ELR (cell line): ENCODE measurements at places on chromosomes 6 and 20.

DNA sequence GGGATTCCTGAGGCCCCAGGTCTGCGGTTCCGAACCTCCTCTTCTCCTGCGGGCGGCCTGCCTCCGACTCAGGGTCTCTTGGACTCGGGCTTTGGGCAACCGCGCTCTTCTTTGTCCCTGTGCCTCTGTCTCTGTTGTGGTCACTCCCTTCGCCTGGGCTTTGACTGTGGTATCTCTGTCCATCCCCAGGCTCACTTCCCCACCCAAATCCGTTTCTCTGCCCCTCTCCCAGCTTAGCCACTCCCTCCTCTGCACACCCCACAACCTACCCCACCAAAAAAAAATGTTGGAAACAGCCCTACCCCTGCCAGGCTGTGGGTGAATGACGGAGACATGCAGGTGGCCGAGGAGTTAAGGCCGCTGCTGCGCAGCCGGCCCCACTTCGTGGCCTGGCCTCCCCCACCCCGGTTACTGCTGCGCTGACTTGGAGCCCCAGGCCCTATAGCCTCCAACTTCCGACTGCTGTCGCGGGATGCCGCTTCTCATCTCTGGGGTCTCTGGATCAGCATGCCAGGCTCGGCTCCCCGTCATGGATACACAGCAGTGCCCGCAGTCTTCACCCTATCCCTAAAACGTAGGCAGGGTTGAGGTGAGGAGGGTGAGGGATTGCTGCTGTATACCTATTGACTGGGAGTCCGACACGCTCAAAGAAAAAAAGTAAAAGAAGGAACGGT is 2.7 kb upstream of the MAFB start:
- DNase-seq: no peak

DNA sequence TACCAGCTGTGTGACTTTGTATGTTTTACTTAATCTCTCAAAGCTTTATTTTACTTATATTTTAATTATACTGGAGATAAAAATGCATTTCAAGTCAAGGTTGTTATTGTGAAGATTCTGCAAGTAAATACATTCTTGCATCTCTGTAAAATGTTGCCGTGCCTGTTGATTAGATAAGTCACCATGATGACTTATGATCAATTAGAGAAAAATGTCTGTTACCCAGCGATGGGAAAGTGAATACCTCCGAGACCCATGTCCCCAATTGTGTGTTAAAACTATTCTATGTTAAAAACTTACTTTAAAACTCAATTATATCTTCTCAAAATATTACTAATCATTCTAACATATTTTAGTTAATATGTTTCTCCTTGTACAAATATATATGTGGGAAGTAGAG is 39.9 kb downstream of the MYB start:
- no peak for DNase-seq

- DNase-seq: no peak
These were observed 9.0 kb downstream of the CCDC167 start for GRCh38 chr6:37490536-37491170.

GRCh38 chr20:23243791-23244155 is 106.8 kb upstream of the NXT1 start:
- DNase-seq: no peak

GRCh38 chr6:170024940-170025339 is 265.9 kb downstream of the DLL1 start:
- no peak for DNase-seq

GRCh38 chr6:84867521-84867920 is 103.1 kb upstream of the TBX18 start:
- peak; percentile 24 for DNase-seq

GRCh38 chr6:124797224-124797623 is 165.0 kb upstream of the RNF217 start:
- no peak for DNase-seq

GRCh38 chr6:131861381-131861780 is 53.6 kb downstream of the ENPP1 start:
- DNase-seq: no peak

DNA sequence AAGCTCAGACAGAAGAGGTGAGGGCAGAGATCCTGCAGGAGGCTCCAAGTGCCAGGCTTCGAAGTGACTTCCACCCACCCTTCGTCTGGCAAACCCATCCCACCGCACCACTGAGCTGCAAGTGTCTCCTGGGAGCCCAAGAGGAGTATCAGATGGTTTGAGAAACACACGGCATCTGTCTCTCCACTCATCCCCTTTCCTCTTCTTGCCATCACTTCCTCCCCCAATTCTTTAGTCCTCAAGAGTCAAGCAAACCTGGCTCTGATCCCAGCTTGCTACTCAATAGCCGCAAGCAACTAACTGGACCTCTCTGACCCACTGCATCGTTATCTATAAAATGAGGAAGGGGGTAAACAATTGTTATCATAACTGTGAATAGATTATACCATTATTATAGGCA is 142.1 kb downstream of the BMP7 start:
- no peak for DNase-seq

DNA sequence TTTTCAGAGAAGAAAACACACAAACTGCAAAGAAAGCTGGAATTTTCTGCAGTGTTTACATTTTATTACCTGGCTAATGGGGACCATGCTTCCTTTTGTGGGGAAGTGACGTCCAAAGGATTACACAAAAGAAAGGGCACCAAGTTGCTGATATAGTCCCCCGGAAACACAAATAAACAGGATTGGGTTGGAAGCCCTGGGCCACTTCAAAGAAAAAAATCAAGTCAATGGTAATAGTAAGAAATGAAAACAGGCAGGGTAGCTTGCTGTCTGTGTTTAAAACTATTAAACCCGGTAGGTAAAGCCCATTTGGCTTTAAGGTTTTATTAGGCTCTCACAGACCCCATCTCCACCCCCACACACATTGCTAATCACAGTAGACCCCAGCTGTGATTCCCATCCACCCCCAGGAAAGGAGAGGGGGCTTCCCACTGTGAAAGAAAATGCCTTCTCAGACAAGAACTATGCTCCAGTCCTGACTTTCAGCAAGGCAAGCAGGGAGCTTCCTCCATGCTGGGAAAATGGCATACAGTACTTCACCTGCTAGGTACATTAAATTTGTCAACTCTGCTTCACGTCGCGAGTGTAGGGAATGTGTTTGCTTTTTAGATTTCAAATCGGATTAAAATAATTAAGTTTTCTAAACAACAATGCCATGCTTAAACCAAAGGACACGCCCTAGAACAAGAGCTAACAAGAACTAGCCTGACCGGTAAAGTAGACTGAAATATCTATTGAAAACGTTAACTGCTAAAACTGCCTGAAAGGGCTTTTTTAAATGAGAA is 1.1 kb downstream of the PERP start:
- DNase-seq: peak; percentile 34

- DNase-seq: no peak
These were observed 23.8 kb upstream of the FAM217A start for GRCh38 chr6:4102687-4103244.

- DNase-seq: no peak
These were observed 21.2 kb upstream of the FRMD1 start for GRCh38 chr6:168100011-168100802.

GRCh38 chr6:104995989-104996617 is 39.2 kb downstream of the LIN28B start:
- DNase-seq: peak; percentile 48

DNA sequence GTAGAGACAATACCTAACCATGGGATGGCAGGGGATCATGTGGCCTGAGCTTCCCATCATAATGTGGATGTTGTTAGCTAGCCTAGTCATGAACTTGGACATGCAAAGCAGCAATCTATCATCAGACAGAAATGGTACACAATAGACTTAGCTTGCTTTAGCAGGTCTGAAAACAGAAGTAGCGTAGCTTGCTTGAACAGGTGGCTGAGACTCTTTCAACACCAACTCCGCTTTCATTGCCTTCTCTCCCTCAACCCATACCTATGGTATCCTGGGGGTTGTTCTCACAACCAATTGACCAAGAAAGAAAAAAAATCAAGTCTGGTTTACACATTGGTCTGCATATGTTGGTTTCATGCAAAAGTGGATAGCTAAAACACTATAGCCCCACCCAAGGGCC is 23.0 kb downstream of the CD164 start:
- DNase-seq: no peak

GRCh38 chr6:2816158-2816557 is 25.5 kb downstream of the SERPINB1 start:
- DNase-seq: no peak

- no peak for DNase-seq
These were observed 86.6 kb upstream of the PAX1 start for GRCh38 chr20:21618759-21619416.
